Activated CD4-positive, alpha-beta T cell treated with anti-CD3 and anti-CD28 coated beads, Interleukin-2, amount 10 ng/mL, durations not matched to agents 24 days and 14 days (primary cell): ENCODE measurements at places on chromosomes 6 and 20. TPM values are rescaled to one million over a fixed set of nuclear protein-coding genes. Genes with fewer than 3 reads are reported as not detected.

DNA sequence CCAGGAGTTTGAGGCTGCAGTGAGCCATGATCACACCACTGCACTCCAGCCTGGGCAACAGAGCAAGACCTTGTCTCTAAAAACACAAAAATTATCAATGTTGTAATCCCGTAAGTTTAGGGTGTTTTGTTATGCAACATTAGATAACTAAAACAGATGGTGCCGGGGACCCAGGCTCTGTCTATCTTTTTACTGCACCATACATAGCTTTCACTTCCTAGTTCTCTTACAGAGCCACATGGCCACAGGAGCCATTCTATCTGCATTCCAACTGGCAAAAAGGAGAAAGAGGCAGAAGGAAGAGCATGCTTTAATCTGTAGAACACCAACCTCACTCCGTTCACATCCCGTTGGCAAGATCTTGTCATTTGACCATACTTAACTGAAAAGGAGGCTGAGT lies 5.4 kb upstream of the TCF15 start:
- no peak for DNase-seq
- H3K4me1 ChIP-seq: peaks cover 4% of the 10 kb centered on the region
- H3K4me3 ChIP-seq: no peak overlapping the region

DNA sequence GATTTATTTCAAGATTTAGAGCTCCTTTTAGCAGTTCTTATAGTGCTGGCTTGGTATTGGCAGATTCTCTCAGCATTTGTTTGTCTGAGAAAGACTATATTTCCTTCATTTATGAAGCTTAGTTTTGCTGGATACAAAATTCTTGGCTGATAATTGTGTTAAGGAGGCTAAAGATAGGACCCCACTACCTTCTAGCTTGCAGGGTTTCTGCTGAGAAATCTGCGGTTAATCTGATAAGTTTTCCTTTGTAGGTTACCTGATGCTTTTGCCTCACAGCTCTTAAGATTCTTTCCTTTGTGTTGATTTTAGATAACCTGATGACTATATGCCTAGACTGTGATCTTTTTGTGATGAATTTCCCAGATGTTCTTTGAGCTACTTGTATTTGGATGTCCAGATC lies 114.3 kb downstream of the AIG1 start:
- no peak for DNase-seq
- no peak overlapping the region for H3K4me3 ChIP-seq
- H3K27ac ChIP-seq: no peak overlapping the region
- H3K4me1 ChIP-seq: no peaks in the 10 kb centered on the region

- H3K4me3 ChIP-seq: no peak overlapping the region
- no peaks in the 10 kb centered on the region for H3K4me1 ChIP-seq
These were observed 497.2 kb upstream of the CDH4 start for GRCh38 chr20:60754856-60755255.

DNA sequence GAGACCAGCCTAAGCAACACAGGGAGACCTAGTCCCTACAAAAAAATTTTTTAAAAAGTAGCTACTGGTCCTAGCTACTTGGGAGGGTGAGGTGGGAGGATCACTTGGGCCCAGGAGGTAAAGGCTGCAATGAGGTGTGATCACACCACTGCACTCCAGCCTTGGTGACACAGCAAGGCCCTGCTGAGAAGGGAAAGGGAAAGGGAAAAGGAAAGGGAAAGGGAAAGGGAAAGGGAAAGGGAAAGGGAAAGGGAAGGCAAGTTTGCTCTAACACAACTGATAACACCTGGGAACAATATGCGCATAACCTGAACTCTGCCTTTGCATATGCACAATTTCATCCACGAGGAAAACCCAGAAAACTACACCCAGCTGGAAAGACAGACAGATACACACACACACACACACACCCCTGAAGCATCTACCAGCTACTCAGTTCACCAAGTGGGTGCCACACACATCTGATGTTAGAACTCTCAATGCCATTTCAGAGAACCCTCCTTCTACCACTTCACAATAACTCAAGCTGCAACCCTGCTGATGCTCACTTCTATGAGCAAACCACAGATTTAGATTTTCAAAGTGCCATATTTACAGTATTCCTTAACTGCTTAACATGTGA lies 19.1 kb downstream of the B4GALT5 start:
- no peak for DNase-seq
- H3K27me3 ChIP-seq: no peaks in the 10 kb centered on the region
- H3K36me3 ChIP-seq: peaks cover 3% of the 10 kb centered on the region
- H3K27ac ChIP-seq: no peak overlapping the region
- H3K4me3 ChIP-seq: no peak overlapping the region

TULP4 gene
- total RNA-seq: 23.9 and 24.0 TPM in 2 replicates
